ENCODE measurements at places on chromosomes 13 and 19.

DNA sequence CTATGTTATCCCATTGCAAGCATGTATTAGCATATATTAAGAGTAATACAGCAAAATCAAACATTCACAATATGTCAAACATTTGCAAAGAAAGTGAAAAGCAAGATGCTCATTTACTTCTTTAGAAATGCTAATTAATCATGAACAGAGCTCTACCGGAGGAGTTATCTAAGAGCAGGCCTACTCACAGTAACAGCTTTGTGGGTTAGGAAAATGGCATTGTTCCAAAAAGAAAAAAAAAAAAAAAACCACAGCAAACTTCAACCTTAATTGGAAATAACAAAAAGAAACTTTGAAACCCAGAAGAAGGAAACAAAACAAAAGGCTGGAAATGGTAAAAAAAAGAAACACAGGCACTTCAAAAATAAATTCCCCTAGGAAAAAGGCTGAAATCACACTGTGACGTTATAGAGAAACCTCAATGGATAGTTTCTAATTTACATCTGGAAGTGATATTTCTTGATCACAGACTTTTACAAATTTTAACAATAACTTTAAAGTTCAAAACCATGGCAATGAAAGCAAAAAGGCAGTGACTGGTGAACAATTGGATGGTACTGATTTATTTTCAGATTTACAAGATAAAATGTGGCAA lies 1236.8 kb upstream of the SPRY2 start:
- DNase-seq = no peak

DNA sequence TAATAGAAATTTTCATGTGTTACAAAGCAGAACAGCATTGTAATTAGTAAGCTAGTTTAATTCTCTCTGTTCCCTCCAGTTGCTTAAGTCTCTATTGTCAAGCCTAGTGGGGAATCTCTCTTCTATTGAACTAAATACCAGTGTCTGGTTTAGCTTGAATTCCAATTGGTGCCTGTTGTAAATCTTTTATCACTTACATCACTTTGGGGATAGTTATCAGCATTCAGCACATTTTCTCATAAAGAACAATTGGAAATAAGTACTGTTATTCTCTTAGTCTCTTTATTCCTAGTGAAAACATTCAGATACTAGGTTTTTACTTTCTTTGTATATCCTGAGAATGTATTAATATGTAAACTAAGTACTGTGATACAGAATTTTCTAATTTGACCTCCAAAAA lies 25.2 kb downstream of the IPO5 start:
- no peak for DNase-seq

- DNase-seq = no peak
Observed at GRCh38 chr13:48068036-48068435, 26.9 kb downstream of the MED4 start.

DNA sequence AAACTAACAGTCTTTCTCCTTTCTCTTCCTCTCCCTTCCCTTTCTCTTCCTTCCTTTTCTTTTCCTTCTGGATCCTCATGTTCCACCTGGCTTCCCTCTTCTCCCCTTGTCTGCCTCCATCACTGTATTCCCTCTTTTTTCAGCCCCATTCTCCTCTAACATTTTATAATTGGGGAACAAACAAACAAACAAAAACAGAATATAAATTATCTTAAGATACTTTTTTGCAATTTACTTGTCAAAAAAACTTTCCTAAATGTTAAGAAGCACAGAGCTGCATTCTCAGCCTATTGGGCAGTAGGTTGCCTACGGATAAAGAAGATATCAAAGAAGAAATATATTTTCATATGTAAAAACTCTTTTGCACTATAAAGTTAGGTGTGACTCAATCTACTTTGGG lies 1382.2 kb upstream of the MIR17HG start:
- DNase-seq = no peak

DNA sequence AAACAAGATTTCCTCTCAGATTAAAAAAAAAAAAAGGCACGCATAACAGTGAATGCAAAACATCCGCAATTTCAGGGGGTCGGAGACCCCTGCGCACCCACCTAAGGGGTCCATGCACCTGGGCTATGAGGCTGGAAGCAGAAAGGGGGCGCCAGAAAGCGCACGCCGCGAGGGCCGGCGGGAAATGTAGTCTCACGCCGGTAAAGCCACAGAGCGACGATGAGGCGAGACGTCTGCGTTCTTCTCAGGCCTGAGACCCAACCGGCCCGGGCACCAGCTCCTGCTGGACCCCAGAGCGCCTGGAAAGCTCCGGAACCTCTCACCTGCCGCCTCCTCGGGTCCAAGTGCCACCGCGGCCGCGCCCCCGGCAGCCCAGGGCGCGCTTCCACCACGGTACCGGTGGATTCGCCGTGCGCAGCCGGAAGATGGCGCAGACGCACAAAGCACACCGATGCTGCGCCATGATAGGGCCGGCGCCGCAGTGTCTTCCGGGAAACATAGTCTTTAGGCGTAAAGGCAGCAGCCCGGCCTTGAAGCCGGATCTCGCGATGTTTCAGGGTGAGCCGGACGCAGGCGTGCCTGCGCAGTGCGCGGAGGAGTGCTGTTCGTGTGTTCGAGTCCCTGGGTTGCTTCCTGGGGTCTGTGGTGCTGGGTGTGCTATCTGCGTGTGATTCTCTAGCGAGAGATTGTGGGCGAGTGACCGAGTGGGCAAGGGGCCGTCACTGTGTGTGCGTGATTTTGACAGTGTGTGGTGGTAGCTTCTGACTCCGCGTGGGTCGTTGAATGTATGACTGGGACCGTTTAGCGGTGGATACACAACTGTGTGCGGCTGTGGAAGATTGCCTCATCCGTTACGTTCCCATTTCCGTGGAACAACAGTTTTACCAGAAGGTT lies at the start of gene ZNF582:
Gene ZNF582 (minus strand): TSS at position 416 of the 894 bp plus-strand sequence. CDS start 1,782 bp downstream, outside the sequence.
- peak; percentile 91 for DNase-seq

GRCh38 chr13:55761986-55762385 lies 1378.7 kb upstream of the PRR20A start:
- DNase-seq = no peak

GRCh38 chr13:51970349-51970748 lies 40.9 kb downstream of the ATP7B start:
- no peak for DNase-seq

GRCh38 chr13:24887759-24888158 lies 123.8 kb downstream of the RNF17 start:
- DNase-seq = no peak

DNA sequence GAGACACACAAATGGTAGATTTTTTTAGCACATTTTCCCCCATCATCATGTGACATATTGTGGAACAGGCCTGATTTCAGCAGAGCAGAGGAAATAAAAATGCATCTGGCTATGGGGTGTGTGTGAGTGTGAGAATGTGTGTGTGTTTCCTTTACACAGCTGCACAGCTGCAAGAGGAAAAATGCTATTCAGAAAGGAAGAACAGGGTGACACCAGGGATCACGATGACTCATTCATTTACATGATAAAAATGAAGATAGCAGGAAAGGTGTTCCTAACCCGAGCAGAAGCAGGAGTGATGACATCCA lies 469.5 kb upstream of the TSHZ3 start:
- DNase-seq = no peak

- DNase-seq = no peak
Observed at GRCh38 chr13:55566334-55566733, 1574.4 kb upstream of the PRR20A start.

DNA sequence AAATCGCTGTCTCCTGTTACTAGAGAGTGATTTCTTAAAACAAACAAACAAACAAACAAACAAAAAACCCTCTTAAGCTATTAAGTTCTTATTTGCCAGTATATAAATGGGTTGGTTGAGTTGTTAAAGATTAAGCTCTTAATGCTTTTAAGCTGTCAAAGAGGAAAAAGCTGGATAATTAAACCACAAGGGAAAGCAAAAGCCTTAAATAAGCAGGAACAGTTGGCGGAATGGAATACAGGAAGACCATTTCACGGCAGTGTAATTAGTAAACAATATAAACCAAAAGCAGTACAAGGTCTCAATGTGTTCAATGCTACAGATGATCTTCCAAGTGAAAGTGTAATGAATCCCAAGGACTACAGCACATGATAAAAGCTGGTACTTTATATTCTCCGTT lies 32.2 kb upstream of the GGACT start:
- no peak for DNase-seq

DNA sequence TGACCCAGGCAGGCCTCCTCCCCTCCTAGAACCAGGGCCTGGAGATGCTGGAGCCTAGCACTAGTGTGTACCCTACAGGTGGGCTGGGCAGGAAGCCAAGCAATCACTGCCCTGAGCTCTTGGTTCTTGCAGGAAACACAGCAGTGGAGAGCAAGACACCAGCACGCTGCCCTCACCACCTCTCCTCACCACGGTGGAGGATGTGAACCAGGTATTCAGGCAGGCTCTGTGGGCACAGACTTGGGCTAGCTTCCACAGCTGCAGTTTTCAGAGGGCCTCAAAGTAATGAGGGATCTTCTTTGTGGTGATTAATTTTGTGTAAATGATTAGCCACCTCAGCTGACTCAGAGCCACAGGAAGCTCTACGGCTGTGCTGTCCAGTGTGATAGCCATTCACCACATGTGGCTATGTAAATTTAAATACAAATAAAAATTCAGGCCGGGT lies 13.6 kb upstream of the GPI start:
- DNase-seq = no peak

GRCh38 chr19:35975608-35976214 lies 19.3 kb upstream of the SDHAF1 start:
- no peak for DNase-seq

DNA sequence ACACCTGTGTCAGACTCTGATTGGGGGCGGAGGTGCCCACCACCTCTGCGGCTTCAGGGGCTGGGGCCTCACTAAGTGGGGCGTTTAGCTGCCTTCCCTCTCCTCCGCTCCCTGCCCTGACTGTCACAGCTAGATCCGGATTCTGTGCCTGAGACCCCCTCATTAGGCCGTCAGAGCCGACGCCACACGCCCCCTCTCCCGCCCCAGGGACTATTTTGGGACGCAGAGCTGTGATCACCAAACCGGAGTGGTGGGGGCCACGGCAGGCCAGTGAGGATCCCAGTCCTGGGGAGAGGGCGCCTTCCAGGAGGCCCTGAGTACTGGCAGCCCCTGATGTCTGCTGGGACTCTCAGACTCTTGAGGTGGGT lies 762 bp downstream of the KANK3 start:
- no peak for DNase-seq

GRCh38 chr13:69180034-69180433 lies 927.6 kb upstream of the ATXN8OS start:
- DNase-seq = no peak

- no peak for DNase-seq
Observed at GRCh38 chr13:21501686-21502085, 42.6 kb upstream of the ZDHHC20 start.

All from KG1 (cell line).